DND-41 (cell line): ENCODE measurements at places on chromosomes 12 and 14.

- no peak overlapping the region for H3K27ac ChIP-seq
- no peak overlapping the region for H3K4me3 ChIP-seq
- no peaks in the 10 kb centered on the region for H3K36me3 ChIP-seq
- H3K4me1 ChIP-seq: no peaks in the 10 kb centered on the region
These were observed 145.6 kb downstream of the PRKD1 start for GRCh38 chr14:29782041-29782440.

DNA sequence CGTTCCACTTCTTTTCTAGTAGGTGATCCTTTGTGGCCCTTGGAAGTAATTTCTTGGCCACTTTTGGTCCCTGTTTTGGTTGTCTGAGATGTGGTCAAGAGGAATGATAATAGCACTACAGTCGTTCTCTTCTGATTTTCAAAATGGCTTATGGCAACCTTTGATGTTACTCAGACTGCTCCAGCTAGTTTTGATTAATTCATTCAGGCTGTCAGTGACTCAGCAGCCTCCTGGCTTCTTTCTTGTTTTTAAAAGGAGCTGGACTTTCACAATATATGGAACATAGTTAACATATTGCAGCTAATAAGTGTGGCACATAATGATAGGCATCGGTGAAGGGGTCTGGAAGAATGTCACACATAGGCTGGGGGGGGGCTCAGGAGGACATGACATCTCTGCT, 47.3 kb downstream of the WDR20 start:
- no peaks in the 10 kb centered on the region for H3K36me3 ChIP-seq
- DNase-seq: no peak
- H3K4me3 ChIP-seq: no peak overlapping the region
- no peaks in the 10 kb centered on the region for H3K27me3 ChIP-seq
- H3K4me1 ChIP-seq: no peaks in the 10 kb centered on the region
- H3K27ac ChIP-seq: no peak overlapping the region

GRCh38 chr12:100574187-100575074, 947 bp downstream of the GAS2L3 start:
- H3K4me1 ChIP-seq: no peaks in the 10 kb centered on the region
- no peaks in the 10 kb centered on the region for H3K36me3 ChIP-seq
- no peak overlapping the region for H3K4me3 ChIP-seq
- H3K27me3 ChIP-seq: no peaks in the 10 kb centered on the region
- DNase-seq: no peak
- H3K27ac ChIP-seq: no peak overlapping the region

- H3K4me1 ChIP-seq: no peaks in the 10 kb centered on the region
- no peaks in the 10 kb centered on the region for H3K36me3 ChIP-seq
- no peak overlapping the region for H3K4me3 ChIP-seq
- H3K27me3 ChIP-seq: peaks cover 7% of the 10 kb centered on the region
These were observed 51.4 kb upstream of the OR9K2 start for GRCh38 chr12:55074806-55075205.

DNA sequence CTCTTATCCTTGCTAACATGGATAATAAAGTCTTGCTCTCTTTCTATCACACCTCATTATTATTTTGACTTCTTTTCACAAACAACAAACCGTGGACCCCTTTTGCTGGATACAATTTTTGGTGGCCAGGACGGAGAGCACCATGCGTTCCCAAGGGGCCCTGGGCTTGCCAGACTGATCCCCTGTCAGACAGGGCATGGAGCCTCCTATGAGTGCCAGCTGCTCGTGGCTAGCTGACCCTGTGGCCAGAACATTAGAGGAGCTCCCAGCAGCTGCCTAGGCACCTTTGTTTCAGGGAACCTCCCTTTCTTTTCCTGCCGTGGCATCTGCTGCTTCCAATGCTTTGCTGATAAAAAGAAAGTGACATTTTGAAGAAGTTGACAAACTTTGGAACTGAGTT, 12.5 kb upstream of the CAND1 start:
- H3K36me3 ChIP-seq: no peaks in the 10 kb centered on the region
- H3K4me3 ChIP-seq: no peak overlapping the region
- H3K27ac ChIP-seq: no peak overlapping the region
- no peaks in the 10 kb centered on the region for H3K27me3 ChIP-seq
- no peak for DNase-seq
- no peaks in the 10 kb centered on the region for H3K4me1 ChIP-seq
